ENCODE measurements at places on chromosomes 12 and 14.

GRCh38 chr12:90826036-90826435, 128.9 kb downstream of the CCER1 start:
- no peak for DNase-seq

DNA sequence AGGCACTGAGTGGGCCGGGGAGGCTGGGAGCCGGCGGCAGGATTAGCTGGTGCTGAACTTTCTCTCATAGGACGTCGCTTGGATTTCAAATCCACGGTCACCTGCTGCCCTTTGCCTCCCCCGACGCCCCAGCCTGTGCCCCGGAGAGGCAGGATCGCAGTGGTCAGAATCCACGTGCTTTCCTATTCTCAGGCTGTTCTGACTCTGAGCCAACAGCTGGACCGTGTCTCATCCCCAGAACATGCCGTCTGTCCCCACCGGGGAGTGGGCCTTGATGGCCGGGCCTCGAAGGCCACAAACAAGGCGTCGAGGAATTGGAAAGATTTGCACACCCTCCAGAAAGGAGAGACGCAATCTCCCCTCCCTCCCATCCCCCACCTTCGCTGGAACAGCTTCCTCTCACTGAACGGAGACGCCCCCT, 18.5 kb upstream of the MLXIP start:
- DNase-seq = no peak

DNA sequence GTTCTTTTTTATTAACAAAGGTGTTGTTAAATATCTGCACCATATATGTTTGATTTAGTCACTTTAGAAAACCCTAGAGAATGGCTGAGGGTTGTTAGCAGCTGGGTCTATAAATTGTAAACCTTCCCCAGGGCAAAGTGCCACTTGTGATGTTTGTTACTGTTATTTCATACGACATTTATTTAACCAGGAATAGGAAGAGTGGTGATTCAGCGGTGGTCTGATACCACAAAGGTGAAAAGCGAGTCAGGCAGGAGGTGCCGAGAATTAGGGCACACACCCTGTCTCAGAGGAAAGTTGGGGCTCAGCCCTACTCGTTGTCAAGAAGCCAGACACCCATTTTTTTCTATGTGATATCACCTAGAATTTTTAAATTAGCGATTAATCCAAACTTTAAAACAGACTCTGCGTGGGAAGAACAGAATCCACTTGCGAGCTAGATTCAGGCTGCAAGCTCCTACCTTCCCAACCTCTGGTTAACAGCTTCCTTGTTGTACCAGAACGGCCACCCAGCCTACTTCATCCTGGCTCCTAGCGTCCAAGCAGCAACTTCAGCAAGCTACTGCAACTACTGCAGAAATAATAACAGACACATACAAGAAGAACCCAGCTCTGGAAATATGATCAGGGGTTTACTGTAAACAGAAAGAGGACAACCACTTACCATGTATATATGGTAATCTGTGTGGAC, 126.7 kb downstream of the TMEM132D start:
- no peak for DNase-seq

DNA sequence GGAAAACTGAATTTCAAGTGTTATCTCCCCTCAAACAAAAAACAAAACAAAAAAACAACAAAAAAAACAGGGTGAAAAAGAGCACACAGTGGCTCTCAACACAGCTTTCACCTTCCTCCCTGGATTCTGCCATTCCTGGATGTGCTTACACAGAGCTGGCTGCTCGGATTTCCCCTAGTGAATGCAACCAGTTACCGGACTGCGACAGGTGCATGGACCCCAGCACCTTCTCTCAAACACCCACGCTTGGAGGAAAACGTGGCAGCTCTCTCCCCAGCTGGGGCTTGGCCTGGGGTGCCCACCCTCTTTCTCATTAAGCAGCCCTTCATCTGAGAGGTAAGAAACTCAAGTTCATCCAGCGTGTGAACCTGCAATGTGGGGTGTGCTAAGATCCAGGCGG, 33.5 kb upstream of the DICER1 start:
- DNase-seq = no peak

GRCh38 chr14:104820669-104821228, 19.8 kb downstream of the ZBTB42 start:
- no peak for DNase-seq

Data from HEK293T (cell line).